ENCODE measurements at places on chromosomes 4 and X.
A peak's percentile ranks its signal among the peaks of the same experiment; 100 is the strongest.

- no peak for DNase-seq
These were observed 10.4 kb upstream of the DCLK2 start for GRCh38 chr4:150067859-150068258.

GRCh38 chrX:1075156-1075555 is 137.3 kb downstream of the CRLF2 start:
- no peak for DNase-seq

DNA sequence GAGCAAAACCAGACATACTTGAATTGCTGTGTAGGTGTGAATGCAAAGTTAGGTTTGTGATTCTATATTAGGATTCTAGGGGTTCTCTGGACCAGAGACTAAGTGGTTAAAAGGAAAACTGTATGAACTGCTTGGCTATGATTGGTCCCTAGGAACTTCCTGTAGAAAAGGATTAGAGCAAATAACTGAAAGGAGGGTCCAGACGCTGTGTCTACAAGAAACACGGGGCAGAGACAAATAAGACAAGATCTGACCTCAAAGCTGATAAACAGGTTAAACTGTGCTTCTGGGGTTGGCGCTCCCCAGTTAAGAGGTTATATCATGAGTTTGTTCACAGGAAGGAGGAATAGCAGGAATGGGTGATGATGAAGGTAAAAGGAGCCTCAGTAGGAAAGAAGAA is 183.6 kb downstream of the MGST2 start:
- DNase-seq, result no peak

- DNase-seq, result no peak
These were observed 109.6 kb downstream of the TNIP2 start for GRCh38 chr4:2646396-2647149.

DNA sequence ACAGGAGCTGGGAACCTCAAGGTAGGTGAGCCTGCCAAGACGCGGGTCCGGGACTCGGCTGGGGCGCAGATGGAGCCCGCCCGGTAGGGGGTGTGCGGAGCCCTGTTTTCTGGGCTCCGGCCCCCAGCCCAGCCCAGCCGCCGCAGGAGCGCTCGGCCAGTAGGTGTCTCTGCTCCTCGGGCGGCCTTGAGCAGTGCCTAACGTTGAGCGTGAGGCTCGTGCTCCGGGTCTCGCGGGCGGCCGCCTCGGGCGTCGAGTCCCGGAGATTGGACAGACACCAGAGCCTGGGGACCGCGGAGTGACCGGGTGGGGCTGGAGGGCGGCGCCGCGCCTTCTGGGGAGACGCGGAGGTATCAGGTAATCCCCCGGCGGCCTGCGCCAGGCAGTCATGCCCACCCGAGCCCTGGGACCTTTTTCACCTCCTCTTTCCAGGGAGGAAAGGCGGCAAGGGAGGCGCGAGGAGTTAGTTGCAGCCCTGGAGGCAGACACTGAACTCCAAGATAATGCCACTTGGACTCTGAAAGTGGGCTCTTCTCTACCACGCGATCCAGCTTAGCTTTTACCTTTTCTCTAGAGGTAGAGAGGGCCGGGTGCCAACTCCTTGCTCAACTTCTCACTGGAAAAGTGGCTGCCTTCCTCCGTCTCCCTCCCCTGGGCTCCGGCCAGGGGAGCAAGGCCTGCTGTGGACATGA is 14.5 kb upstream of the FGG start:
- DNase-seq, result peak; percentile 77

DNA sequence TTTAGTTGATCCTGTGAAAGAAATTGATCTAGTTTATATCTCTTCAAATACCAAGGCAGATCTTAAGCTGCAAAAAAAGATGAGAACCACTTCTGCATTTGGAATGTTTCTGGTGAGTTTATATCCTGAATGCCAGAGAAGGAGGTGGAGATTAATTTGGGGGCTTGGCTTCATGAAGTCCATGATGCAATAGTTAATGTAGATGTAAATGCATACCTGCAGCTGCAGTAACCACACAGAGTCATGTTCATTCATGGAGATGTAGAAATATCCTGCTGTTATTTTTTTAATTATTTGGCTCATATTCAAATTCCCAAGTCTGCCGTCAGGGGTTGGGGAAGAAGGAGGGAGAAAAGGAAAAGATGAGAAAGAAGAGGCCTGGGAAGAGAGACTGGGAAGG is at the start of gene SULT1E1:
SULT1E1 (minus strand) TSS at position 94 of the 400 bp plus-strand sequence. CDS start 2,501 bp downstream, outside the sequence.
- no peak for DNase-seq

Data from type B pancreatic cell (in vitro differentiated cells).